ENCODE measurements at places on chromosomes 3 and 15.

DNA sequence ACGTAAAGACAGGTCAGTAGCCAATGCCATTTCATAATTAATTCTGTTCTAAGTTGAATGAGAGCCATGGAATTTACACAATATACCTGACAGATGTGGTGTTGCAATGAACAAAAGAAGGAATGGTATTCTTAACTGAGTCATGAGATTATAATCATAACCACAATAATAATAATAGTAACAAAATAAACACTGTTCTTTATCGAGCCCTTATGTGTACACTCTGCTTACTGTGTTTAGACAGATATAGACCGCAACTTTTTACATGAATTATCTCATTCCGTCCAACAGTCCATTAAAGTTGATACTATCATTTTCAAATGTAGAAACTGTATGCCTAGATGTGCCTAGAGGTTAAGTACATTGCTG lies 28.2 kb upstream of the SCAANT1 start:
- H3K4me3 ChIP-seq: no peak overlapping the region
- peaks cover 29% of the 10 kb centered on the region for H3K36me3 ChIP-seq
- no peaks in the 10 kb centered on the region for H3K27me3 ChIP-seq
- no peak for ATAC-seq
- no peak overlapping the region for H3K27ac ChIP-seq
- peaks cover 33% of the 10 kb centered on the region for H3K4me1 ChIP-seq

GRCh38 chr15:44066211-44066827 lies 128.8 kb downstream of the FRMD5 start:
- peaks cover 6% of the 10 kb centered on the region for H3K4me1 ChIP-seq
- H3K27ac ChIP-seq: no peak overlapping the region
- no peak overlapping the region for H3K4me3 ChIP-seq
- peaks cover 13% of the 10 kb centered on the region for H3K27me3 ChIP-seq

DNA sequence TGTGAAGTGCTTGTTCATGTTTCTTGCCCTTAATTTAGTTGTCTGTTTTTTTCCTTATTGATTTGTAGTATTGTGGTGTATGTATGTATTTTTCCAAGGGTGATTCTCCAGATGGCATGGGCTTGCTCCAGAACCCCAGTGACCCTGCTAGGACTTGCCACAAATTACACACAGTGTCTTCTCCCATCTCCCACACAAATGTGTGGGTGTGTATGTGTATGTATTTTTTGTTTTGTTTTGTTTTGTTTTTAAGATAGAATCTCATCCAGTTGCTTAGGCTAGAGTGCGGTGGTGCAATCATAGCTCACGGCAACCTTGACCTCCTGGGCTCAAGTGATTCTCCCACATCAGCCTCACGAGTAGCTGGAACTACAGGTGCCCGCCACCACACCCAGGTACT lies 36.2 kb upstream of the ARID3B start:
- peak overlapping the region; percentile 61 for H3K27ac ChIP-seq
- no peaks in the 10 kb centered on the region for H3K27me3 ChIP-seq
- H3K4me1 ChIP-seq: no peaks in the 10 kb centered on the region
- no peak overlapping the region for H3K4me3 ChIP-seq

DNA sequence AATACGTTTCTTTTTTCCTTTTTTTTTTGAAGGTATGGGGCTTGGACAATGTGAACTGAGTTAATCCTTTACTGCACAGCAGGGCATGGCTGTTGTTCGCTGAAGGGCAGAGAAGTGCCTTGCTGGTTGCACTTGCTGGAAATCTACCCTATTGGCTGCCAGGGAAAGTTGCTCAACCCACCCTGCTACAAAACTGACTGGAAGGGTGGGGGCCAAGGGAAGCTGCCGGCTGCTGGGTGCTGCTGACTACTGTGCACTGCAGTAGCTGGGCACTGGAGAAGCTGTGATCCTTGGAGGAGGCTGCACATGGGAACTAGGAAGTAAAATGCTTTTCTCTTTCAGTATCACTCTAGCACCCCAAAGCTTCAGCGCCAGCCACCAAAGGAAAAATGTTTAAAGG lies 70.5 kb downstream of the ETV5 start:
- no peaks in the 10 kb centered on the region for H3K36me3 ChIP-seq
- no peak overlapping the region for H3K4me3 ChIP-seq
- H3K27ac ChIP-seq: no peak overlapping the region
- peaks cover 31% of the 10 kb centered on the region for H3K27me3 ChIP-seq
- ATAC-seq: no peak

DNA sequence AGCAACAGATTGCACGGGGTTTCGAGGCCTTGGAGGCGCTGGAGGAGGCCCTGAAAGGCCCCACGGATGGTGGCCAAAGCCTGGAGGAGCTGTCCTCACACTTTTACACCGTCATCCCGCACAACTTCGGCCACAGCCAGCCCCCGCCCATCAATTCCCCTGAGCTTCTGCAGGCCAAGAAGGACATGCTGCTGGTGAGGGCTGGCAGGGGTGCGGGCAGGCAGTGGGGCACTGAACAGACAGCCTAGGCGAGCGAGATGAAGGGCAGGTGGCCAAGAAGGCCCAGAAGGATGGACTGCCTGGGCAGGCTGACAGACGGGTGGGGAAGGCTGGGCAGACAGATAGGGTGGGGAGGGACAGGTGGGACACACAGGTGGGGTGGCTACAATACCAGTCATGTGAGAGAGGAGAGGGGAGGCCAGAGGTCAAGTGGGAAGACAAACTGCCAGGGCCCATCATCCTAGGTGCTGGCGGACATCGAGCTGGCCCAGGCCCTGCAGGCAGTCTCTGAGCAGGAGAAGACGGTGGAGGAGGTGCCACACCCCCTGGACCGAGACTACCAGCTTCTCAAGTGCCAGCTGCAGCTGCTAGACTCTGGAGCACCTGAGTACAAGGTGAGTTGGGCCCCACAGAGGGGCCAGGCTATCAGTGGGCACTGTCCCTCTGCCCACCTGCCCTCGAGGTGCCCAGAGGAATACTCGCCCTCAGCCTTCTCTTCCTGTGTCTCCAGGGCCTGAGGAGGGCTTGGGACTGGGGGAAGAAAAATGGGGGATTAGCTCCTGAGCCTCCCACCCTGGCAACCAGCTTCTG lies 3.1 kb downstream of the PARP3 start:
- H3K4me3 ChIP-seq: no peak overlapping the region
- H3K27me3 ChIP-seq: no peaks in the 10 kb centered on the region
- ATAC-seq: no peak

GRCh38 chr3:12990306-12990705 lies 82.9 kb downstream of the IQSEC1 start:
- no peak overlapping the region for H3K4me3 ChIP-seq
- peak overlapping the region; percentile 35 for H3K27ac ChIP-seq
- H3K36me3 ChIP-seq: peaks cover 14% of the 10 kb centered on the region
- ATAC-seq: no peak
- peaks cover 37% of the 10 kb centered on the region for H3K4me1 ChIP-seq

Data from activated T-helper 17 cell treated with anti-CD3 and anti-CD28 coated beads, Interleukin-2, amount 50 U/mL, for 72 hours (primary cell).